ENCODE measurements at places on chromosomes 16 and 17. TPM values are rescaled to one million over a fixed set of nuclear protein-coding genes. Genes with fewer than 3 reads are reported as not detected.

TLCD2 gene
- total RNA-seq, result 0.99 TPM

RIPOR1 gene
- total RNA-seq, result 35.3 TPM

PIGL gene
- 11.9 TPM for total RNA-seq

SLC35G6 gene
- not detected for total RNA-seq

SLC16A13 gene
- 4.1 TPM for total RNA-seq

KAT2A gene
- total RNA-seq, result 10.3 TPM

CHAD gene
- total RNA-seq, result not detected

DRC3 gene
- total RNA-seq, result 0.15 TPM

PLCD3 gene
- 126 TPM for total RNA-seq

DPEP3 gene
- not detected for total RNA-seq

NOXO1 gene
- total RNA-seq, result 1.2 TPM

KRTAP2-1 gene
- not detected for total RNA-seq

SLC12A3 gene
- total RNA-seq, result not detected

RAI1 gene
- 16.7 TPM for total RNA-seq

WBP2 gene
- 43.7 TPM for total RNA-seq

ZNF385C gene
- not detected for total RNA-seq

SLC2A4 gene
- total RNA-seq, result 0.08 TPM

KREMEN2 gene
- 11.7 TPM for total RNA-seq

ERI2 gene
- total RNA-seq, result 11.9 TPM

TPSG1 gene
- not detected for total RNA-seq

RUNDC1 gene
- 9.3 TPM for total RNA-seq

INTS2 gene
- 10.9 TPM for total RNA-seq

KCNH6 gene
- not detected for total RNA-seq
